Naive thymus-derived CD8-positive, alpha-beta T cell (primary cell): ENCODE measurements at places on chromosomes 7 and 10. TPM values are rescaled to one million over a fixed set of nuclear protein-coding genes. Genes with fewer than 3 reads are reported as not detected.
A peak's percentile ranks its signal among the peaks of the same experiment; 100 is the strongest.

ZNF239 gene
- polyA plus RNA-seq: 3.2 TPM

ADRA2A gene
- polyA plus RNA-seq: not detected

DRGX gene
- polyA plus RNA-seq: not detected

DNA sequence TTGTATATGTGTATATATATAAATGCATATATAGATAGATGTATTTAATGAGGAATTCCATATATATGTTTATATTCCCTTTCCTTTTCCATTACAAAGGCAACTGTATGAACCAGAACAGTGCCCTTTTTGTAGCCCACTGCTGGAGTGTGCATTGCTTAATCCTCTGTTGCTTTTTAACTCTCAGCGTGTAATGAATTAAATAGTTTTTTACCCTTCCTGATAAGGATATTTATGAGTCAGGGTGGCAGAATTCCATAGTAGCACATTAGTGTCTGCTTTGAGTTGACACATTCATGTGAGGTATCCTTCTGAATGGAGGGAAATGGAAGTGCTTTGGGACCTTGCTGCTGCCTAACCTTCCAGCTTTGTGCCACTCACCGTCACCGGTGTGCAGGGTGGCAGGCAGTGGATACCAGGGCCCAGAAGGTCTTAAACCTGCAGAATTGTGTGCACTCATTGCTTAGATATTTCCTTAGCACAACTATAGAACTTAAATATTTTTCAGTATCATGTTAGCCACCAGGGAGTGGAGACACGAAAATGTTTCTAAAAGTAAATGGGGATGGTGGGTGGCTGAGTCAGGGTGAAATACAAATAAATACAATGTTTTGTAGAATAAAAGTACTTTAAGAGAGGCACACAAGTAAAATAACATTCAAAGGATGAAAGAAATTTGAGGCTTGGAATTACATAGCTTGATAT is 117.9 kb downstream of the SND1 start:
- H3K27ac ChIP-seq: no peak overlapping the region
- H3K36me3 ChIP-seq: peaks cover 28% of the 10 kb centered on the region
- DNase-seq: no peak
- H3K4me1 ChIP-seq: peaks cover 43% of the 10 kb centered on the region
- no peaks in the 10 kb centered on the region for H3K27me3 ChIP-seq

SPDYE8 gene
- polyA plus RNA-seq: not detected

DNA sequence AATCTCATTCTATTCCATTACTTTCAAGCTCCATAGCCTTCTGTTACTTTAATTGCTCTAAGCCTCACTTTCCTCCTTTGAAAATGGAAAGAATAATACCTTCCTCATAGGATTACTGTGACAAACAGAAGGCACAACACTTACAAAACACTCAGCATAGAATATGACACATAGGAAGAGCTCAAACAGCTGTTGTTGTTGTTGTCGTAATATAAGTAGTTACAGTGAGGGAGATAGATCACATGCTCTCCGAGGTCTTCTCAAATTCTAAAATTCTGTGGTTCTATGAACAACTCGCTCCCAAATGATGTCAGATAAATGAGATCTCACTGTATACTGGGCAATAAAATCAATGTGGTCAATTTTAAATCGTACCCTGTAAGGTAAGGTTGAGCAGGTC is 1049.3 kb upstream of the C7orf33 start:
- H3K4me3 ChIP-seq: no peak overlapping the region
- H3K27ac ChIP-seq: no peak overlapping the region
- no peak for DNase-seq
- no peaks in the 10 kb centered on the region for H3K36me3 ChIP-seq

ZNF503 gene
- not detected for polyA plus RNA-seq

DLX5 gene
- not detected for polyA plus RNA-seq

DEPP1 gene
- not detected for polyA plus RNA-seq

SPDYE16 gene
- not detected for polyA plus RNA-seq

GRCh38 chr10:83373671-83374070 is 765.6 kb upstream of the GHITM start:
- H3K36me3 ChIP-seq: no peaks in the 10 kb centered on the region
- H3K4me1 ChIP-seq: no peaks in the 10 kb centered on the region
- no peak overlapping the region for H3K27ac ChIP-seq
- DNase-seq: no peak
- H3K27me3 ChIP-seq: no peaks in the 10 kb centered on the region
- no peak overlapping the region for H3K4me3 ChIP-seq

- H3K4me1 ChIP-seq: peaks cover 8% of the 10 kb centered on the region
- peak overlapping the region; percentile 72 for H3K27ac ChIP-seq
- H3K27me3 ChIP-seq: peaks cover 10% of the 10 kb centered on the region
- no peak for DNase-seq
Measured at GRCh38 chr7:69696054-69696591, 97.8 kb downstream of the AUTS2 start.

PALD1 gene
- not detected for polyA plus RNA-seq

DNA sequence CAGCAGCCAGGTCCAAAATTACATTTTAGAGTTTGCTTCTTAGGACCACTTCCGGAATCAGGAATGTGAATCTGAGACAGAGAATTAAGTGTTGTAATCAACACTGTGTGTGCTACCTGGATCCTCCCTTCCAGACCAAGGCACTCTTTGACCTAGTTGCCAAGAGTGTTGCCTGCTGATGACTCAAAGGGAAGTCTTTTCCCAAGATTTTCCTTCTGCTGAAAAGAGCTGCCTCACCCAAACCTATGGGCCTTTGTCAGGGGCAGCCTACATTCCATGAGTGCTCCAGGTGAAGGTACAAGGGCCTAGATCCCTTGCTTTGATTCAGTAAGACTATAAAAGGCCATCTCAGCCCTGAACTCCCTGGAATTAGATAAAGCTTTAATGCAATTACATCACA is 712.5 kb upstream of the ANKRD30A start:
- no peaks in the 10 kb centered on the region for H3K27me3 ChIP-seq
- H3K4me3 ChIP-seq: no peak overlapping the region
- DNase-seq: no peak
- no peaks in the 10 kb centered on the region for H3K36me3 ChIP-seq
- H3K27ac ChIP-seq: no peak overlapping the region

GRCh38 chr10:133150656-133151055 is 9.4 kb upstream of the KNDC1 start:
- H3K27ac ChIP-seq: no peak overlapping the region
- peaks cover 65% of the 10 kb centered on the region for H3K27me3 ChIP-seq
- no peak for DNase-seq
- no peak overlapping the region for H3K4me3 ChIP-seq
- H3K4me1 ChIP-seq: no peaks in the 10 kb centered on the region

- no peak for DNase-seq
- no peaks in the 10 kb centered on the region for H3K4me1 ChIP-seq
- no peaks in the 10 kb centered on the region for H3K36me3 ChIP-seq
- no peaks in the 10 kb centered on the region for H3K27me3 ChIP-seq
Measured at GRCh38 chr10:75492173-75492925, 60.9 kb downstream of the LRMDA start.

DNA sequence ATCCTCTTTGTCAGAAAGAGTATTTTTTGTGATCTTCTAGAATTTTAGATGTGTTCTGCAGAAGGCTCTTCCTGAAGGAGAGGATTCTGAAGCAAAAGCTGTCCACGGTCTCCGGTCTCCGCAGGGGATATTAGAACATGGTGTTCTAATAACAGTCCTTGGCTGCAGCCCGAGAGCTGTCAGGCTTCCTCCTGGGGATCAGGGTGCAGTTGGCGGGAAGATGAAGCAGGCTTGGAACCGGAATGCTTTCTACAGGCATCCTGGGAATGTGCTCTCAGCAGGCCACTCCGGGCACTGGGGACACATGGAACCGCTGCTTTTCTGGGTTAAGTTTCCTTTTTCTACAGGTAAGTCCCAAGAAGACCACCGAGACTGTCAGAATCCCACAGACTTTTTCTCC is 118.6 kb upstream of the PARD3 start:
- H3K36me3 ChIP-seq: peaks cover 2% of the 10 kb centered on the region
- H3K27ac ChIP-seq: no peak overlapping the region
- no peak for DNase-seq
- H3K4me3 ChIP-seq: no peak overlapping the region
- peaks cover 8% of the 10 kb centered on the region for H3K27me3 ChIP-seq
- H3K4me1 ChIP-seq: no peaks in the 10 kb centered on the region

DNA sequence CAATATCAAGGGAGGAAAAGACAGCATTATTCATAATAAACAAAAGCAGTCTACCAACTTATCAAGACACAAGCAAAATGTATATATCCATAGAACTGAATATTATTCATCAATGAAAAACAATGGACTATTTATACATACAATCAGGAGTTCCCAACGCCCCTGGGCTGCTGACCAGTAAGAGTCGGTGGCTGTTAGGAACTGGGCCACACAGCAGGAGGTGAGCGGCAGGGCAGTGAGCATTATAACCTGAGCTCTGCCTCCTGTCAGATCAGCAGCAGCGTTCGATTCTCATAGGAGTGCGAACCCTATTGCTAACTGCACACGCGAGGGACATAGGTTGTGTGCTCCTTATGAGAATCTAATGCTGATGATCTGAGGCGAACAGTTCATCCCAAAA is 71.7 kb upstream of the GPR22 start:
- no peak overlapping the region for H3K27ac ChIP-seq
- no peak overlapping the region for H3K4me3 ChIP-seq
- H3K36me3 ChIP-seq: peaks cover 43% of the 10 kb centered on the region

PRSS58 gene
- not detected for polyA plus RNA-seq

- no peaks in the 10 kb centered on the region for H3K4me1 ChIP-seq
- no peak for DNase-seq
- H3K36me3 ChIP-seq: no peaks in the 10 kb centered on the region
- no peak overlapping the region for H3K4me3 ChIP-seq
- no peaks in the 10 kb centered on the region for H3K27me3 ChIP-seq
- H3K27ac ChIP-seq: no peak overlapping the region
Measured at GRCh38 chr10:25398680-25399079, 223.9 kb downstream of the GPR158 start.

- H3K27ac ChIP-seq: no peak overlapping the region
Measured at GRCh38 chr7:136193940-136194339, 216.8 kb upstream of the MTPN start.

PPP1R17 gene
- not detected for polyA plus RNA-seq

DNA sequence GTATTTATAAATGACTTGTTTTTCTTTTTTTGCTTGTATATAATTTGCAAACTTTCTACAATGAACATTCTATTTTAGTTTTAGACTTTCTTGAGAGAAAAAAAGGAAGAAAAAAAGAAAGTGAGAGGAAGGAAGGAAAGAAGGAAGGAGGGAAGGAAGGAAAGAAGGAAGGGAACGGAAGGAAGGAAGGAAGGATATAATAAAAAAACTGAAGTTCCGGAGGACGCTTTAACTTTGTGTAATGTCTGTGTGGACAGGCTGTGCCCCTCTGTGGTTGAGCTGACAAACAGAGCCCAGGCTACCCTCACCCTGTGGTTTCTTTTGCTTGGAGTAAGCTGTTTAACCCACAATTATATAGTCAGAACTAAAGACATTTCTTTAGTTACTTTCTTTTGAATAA is 108.7 kb downstream of the SEMA3D start:
- H3K27me3 ChIP-seq: no peaks in the 10 kb centered on the region
- H3K4me3 ChIP-seq: no peak overlapping the region
- H3K36me3 ChIP-seq: no peaks in the 10 kb centered on the region
- no peak overlapping the region for H3K27ac ChIP-seq
- H3K4me1 ChIP-seq: no peaks in the 10 kb centered on the region

CALML3 gene
- polyA plus RNA-seq: not detected

- no peak for DNase-seq
- no peaks in the 10 kb centered on the region for H3K4me1 ChIP-seq
- peaks cover 4% of the 10 kb centered on the region for H3K27me3 ChIP-seq
- H3K36me3 ChIP-seq: no peaks in the 10 kb centered on the region
- H3K4me3 ChIP-seq: no peak overlapping the region
- no peak overlapping the region for H3K27ac ChIP-seq
Measured at GRCh38 chr7:115329006-115329405, 407.1 kb downstream of the MDFIC start.

PKD2L1 gene
- not detected for polyA plus RNA-seq

CCL24 gene
- not detected for polyA plus RNA-seq

- H3K27me3 ChIP-seq: no peaks in the 10 kb centered on the region
- H3K36me3 ChIP-seq: no peaks in the 10 kb centered on the region
- H3K4me3 ChIP-seq: peak overlapping the region; percentile 72
- DNase-seq: no peak
- H3K27ac ChIP-seq: no peak overlapping the region
- H3K4me1 ChIP-seq: peaks cover 27% of the 10 kb centered on the region
Measured at GRCh38 chr10:6045314-6045848, 16.8 kb downstream of the IL2RA start.

GRCh38 chr7:30430777-30431176 is 47.8 kb downstream of the NOD1 start:
- no peak for DNase-seq
- no peak overlapping the region for H3K4me3 ChIP-seq
- H3K27ac ChIP-seq: no peak overlapping the region
- H3K27me3 ChIP-seq: no peaks in the 10 kb centered on the region
- H3K4me1 ChIP-seq: no peaks in the 10 kb centered on the region
- peaks cover 46% of the 10 kb centered on the region for H3K36me3 ChIP-seq

DNA sequence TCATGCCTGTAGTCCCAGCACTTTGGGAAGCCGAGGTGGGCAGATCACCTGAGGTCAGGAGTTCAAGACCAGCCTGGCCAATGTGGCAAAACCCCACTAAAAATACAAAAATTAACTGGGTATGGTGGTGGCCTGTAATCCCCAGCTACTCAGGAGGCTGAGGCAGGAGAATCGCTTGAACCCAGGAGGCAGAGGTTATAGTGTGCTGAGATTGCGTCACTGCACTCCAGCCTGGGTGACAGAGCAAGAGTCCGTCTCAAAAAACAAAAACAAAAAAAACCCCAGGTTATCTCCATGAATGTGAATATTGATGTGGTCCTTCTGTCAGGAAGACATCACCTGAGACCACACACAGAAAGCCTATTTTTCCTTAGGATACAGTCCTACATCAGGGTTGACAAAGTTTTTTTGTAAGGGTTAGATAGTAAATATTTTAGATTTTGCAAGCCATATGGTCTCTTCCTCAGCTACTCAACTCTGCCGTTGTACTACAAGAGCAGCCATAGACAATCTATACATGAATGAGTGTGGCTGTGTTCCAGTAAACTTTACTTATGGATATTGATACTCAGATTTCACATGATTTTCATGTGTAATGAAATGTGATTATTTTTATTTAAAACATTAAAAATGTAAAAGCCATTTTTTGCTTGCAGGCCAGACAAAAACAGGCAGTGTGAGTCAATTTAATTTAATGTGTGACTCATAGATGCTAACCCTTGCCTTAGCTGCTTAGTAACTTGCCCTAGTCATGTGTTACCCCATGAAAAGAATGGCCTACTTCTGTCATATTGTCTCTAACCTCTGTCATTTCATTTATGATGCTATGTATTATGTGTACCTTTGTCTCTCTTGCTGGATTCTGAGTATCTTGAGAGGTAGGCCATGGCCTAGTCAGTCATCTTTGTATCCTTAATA is 78.1 kb downstream of the TPST1 start:
- no peak overlapping the region for H3K27ac ChIP-seq
- no peak overlapping the region for H3K4me3 ChIP-seq
- peaks cover 3% of the 10 kb centered on the region for H3K36me3 ChIP-seq
